ENCODE measurements at places on chromosomes 13 and 19.

DNA sequence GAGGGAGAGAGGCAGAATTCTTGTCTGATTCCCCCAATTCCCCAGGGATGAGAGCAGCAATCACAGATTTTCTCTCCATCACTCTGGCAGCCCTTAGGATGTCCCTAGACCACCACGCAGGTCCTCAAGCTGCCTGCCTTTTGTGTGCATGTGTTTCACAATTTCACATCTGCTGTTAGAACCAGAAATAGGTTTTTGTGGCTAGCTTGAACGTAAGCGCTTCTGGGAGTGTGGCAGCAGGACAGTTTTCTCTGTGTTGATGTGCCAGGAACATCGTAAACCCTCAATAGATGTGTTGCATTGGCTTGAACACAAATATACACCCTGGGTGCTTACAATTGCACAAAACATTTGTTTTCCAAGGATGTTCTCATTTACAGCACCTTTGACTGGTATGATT, 78.8 kb upstream of the TMTC4 start:
- no peak for DNase-seq

DNA sequence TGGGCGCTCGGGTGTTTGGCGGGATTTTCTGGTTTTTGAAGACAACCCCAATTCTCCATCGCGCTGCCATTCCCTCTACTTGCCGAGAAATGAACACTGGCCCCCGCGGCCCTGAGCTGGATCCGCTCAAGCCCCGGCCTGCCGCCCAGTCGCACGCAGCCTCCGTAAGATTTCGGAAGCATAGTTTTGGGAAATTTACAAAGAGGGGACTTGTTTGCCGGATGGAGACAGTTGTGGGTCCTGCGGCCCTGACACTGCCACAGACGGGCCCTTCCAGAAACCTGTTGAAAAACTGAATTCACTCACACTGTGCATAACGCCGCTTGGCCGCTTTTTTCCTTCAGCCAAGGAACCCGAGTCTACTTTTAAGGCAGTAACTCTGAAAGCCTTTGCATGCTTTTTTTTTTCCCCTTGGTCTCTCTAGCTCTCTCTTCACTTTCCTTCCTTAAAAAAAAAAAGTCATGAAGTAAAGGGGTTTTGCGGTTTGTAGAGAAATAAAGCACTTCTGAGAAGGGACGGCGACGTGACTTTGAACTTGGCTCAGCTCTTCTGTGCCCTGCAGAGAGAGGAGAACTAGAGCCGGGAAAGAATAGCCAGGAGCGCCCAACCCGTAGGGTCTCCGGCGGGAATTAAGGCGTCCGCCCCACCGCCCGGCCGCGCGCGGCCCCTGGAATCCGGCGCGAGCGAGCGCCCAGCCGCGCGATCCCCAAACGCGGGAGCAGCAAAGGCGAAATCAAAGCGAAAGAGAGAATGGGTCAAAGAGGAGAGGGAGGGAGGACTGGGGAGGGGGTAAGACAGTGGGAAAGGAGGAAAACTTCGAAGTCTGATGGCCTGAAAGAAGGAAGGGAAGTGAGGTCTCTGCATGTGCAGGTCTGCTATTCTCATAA, 3.4 kb upstream of the ZIC2 start:
- DNase-seq = no peak

DNA sequence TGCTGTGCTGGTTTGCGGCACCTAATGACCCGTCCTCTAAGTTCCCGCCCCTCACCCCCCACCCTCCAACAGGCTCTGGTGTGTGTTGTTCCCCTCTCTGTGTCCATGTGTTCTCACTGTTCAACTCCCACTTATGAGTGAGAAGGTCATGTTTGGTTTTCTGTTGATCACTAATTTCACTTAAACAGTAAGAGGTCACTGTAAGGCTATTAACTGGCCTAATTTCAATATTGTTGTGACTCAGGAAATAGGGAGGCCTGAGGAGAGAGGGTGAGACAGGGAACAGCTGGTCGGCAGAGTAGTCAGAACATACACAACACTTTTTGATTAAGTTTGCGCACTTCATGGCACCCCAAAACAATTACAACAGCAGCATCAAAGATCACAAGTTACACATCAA, 15.6 kb downstream of the TUBGCP3 start:
- DNase-seq = no peak

- DNase-seq = no peak
Observed at GRCh38 chr19:31146546-31147183, 202.6 kb downstream of the TSHZ3 start.

GRCh38 chr19:15635016-15635805, 5.5 kb upstream of the CYP4F3 start:
- DNase-seq = no peak

DNA sequence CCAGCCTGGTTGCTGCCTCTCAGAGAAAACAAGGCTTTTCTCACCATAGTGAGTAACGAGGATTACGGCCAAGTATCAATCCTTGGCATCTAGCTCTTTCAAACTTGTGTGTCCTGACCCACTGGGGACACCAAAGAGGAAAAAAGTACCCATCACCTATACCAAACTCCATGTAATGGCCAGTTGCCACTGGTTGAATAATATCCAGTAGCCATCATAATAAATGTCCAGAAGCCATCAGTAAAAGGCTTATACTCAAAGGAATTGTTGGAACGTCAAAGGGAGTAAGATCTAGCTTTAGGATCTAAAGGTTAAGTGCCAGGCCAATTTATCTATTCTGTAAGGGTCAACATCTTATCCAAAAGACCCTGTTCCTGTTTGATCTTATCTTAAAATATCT, 91.1 kb downstream of the PTPRS start:
- no peak for DNase-seq

DNA sequence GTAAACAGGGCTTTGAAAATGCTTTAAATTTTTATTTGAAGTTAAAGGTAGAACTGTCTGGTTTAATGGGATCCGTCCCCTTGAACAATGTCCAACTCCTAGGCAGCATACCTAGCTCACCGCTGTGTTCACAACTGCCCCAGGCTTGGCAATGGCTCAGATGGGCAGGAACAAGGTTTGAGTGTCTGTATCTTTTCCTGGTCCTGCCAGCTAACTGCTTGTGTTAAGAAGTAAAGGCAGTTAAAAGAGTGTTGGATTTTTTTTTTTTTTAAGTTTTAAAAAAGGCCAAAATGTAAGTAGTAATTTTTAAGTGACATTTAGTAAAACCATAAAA, 66.7 kb upstream of the FNDC3A start:
- DNase-seq = no peak

DNA sequence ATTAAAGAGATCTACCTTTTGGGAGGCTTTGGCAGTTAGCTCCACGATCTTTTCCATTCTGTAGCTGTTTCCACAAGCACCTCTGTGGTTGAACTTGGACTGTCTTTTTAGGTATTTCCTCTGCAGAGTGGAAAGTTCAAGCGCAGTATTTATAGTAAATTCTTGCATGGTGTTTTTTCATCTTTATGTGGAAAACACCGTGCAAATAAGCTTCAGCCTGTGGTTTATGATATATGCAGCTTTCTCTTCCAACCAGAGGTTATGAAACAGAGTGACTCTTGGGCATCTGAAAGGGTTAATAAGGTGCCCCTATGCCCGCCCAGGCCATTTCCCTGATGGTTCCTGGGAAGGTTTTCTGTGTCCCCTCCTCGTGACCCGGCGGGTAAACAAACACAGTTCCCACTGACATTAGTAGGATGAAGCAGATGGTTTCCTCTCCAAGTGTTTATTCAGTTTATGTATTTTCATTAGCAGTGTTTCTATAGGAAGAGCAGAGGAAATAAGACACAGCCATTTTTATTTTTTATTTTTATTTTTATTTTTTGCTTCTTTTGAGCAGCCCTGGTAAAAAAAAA, 39.7 kb upstream of the RNF113B start:
- DNase-seq = no peak

DNA sequence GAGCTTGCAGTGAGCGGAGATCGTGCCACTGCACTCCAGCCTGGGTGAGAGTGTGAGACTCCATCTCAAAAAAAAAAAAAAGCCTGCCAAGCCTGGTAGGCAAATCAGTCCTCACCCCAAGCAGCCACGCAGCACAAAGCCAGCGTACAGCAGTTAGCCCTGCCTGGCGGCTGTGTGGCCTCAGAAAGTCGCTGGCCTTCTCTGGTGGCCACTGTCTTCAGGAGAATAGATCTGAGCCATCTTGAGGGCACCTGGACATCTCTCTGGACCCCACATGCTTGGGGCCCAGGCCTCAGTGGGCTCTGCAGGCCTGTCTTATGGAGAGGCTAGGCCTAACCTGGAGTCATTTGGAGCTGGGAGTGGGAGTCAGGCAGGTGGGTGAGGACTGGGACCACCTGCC, 23.0 kb downstream of the PIAS4 start:
- DNase-seq = no peak

GRCh38 chr13:39233519-39233918, 195.3 kb downstream of the NHLRC3 start:
- no peak for DNase-seq

GRCh38 chr13:52815330-52815729, 33.1 kb downstream of the PCDH8 start:
- no peak for DNase-seq

DNA sequence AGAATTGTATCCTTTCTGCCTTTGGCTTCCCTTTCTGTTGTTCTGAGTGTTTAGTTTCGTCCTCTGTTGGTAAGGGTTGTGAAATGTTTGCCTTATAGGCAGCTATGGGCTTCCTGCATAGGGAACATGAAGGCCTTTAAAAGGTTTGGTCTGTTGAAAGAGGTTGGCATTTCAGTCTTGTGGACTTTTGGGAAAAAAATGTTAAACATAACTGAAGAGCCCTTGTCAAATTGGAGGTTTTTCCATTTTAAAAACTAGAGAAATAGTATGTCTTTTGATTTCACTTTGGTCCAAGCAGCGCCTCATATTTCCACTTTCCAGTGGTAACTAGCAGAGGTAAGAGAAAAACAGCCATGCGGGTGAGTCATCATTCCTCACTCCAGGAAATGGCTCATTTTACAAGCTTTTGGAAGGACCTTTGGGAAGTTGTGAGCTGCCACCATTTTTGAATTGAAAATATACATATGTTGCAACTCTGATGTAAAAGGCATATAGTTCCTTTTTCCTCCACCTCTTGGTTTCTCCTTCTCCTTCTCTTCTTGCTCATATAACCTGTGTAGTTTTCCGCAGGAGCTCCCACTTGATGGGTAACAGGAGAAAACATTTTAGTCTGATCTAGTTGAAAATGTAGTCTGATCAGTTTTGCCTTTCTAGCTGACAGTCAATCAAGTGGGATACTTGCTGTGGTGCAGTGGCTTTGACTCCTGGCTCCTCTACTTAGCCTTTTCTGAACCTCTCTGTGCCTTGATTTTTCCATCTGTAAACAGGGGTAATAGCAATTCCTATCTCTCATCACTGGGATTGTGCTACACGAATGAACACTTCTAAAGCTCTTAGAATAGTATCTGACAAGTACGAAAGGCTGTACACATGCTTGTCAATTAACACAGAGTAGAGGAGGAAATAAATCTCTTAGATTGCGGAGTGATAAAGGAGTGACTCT, 23.0 kb downstream of the GPC6 start:
- no peak for DNase-seq

- no peak for DNase-seq
Observed at GRCh38 chr13:40379196-40379595, 287.2 kb downstream of the FOXO1 start.

DNA sequence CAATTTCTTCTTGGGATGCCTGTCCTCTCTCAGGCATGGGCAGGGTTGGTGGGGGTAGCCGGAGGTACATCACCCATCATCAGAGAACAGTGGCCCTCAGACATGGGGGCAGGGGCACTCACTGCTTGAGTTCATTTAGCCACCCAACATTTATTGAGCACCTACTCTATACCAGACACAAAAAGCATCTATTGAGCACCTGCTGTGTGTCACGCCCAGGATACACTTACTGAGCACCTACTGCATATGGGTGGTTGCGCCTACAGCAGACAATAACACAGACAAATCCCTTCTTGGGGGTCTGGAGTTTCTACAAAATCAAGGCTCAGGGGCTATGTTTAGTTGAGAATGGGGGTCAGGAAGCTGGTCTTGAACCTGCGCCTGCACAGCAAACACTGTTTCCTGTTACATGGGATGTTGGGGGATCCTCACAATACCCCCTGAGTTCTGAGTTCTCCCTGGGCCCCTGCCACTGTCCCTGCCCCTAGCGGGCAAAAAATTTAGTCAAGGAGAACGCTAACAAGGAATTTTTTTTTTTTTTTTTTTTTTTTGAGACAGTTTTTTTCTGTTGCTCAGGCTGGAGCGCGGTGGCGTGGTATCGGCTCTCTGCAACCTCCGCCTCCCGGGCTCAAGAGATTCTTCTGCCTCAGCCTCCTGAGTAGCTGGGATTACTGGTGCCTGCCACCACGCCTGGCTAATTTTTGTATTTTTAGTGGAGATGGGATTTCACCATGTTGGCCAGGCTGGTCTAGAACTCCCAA, 11.6 kb downstream of the RCN3 start:
- no peak for DNase-seq

GRCh38 chr19:31492050-31492449, 142.8 kb upstream of the TSHZ3 start:
- no peak for DNase-seq

GRCh38 chr19:46605356-46605821, 4.3 kb downstream of the CALM3 start:
- no peak for DNase-seq

DNA sequence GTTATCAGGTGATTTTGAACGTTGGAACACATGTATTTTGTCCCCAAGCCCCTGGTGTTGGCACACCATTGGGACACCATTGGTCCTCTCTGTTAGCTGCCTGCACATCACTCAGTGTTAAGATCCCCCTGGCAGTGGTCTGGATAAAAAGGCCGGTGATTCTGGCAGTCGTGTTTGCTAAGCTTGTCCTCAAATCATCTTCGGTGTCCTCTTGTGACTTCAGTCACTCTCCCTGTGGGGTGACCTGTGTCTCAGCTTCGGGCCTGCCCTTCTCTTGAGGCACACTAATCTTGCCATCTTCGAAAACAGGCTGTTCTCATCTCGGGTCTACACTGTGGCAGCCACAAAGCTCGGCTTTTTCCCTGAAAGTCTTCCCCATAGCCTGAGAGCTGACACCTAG, 127.1 kb downstream of the ZIC5 start:
- no peak for DNase-seq

GRCh38 chr19:8143041-8143440, 6.4 kb downstream of the FBN3 start:
- no peak for DNase-seq

- DNase-seq = no peak
Observed at GRCh38 chr13:100534911-100535310, 53.7 kb downstream of the GGACT start.

- DNase-seq = no peak
Observed at GRCh38 chr13:91072486-91072885, 275.0 kb upstream of the MIR17HG start.

- DNase-seq = no peak
Observed at GRCh38 chr13:77918391-77919245, at the start of gene EDNRB. TSS of gene EDNRB (minus strand) at chr13:77918831. CDS start at chr13:77918573, 258 bp downstream.

- no peak for DNase-seq
Observed at GRCh38 chr19:1356508-1356865, 27.2 kb upstream of the NDUFS7 start.

GRCh38 chr19:7860714-7861618, 13.2 kb downstream of the PRR36 start:
- no peak for DNase-seq

- no peak for DNase-seq
Observed at GRCh38 chr19:13017306-13018034, 22.2 kb downstream of the NFIX start.

DNA sequence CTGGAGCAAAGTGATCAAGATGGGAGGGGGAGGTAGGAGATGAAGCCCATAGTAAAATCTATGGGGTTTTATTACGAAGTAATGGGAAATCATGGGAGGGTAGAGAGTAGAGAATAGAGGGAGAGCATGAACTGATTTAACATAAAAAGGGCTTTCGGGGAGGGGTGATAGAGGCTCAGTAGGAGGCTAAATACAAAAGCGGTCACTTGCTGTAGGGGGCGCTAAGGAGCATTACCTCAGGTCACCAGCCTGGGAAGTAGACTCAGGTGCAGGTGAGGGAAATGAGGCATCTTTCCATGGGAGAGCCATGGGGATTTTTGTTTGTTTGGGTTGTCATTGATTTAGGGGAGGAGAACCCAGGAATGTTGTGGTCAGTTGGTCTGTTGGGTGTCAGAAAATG, 14.1 kb downstream of the KRTDAP start:
- no peak for DNase-seq
